Stimulated activated CD8-positive, alpha-beta memory T cell treated with anti-CD3 and anti-CD28 coated beads, Interleukin-7, amount 100 ng/mL, for 1 hour (primary cell): ENCODE measurements at places on chromosomes 2 and 18.

GRCh38 chr2:117360586-117360985, 453.9 kb upstream of the DDX18 start:
- no peak for DNase-seq

- no peak for DNase-seq
Measured at GRCh38 chr2:127090281-127091120, 16.5 kb downstream of the BIN1 start.

GRCh38 chr2:11495844-11496681, 30.1 kb upstream of the E2F6 start:
- no peak for DNase-seq

GRCh38 chr2:33444967-33445366, 31.5 kb upstream of the RASGRP3 start:
- DNase-seq: no peak

- DNase-seq: no peak
Measured at GRCh38 chr2:220478305-220479058, 851.1 kb downstream of the SLC4A3 start.

DNA sequence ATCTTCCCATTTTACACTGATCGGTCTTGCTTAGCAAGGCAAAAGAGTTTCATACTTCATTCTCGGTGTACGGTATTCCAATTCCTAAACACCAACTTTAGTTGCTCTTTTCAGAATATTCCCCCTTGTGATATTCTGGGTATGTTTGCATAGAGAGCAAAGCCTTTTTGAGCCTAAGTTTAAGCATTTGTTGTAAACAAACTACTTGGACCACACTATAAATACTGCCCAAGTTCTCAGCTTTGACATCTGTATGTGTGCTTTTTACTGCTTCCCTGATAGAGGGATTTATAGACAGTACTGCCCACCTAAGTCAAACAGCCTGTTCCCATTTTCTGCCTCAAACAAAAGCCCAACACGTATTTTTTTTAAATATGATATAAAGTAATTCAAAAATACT, 36.9 kb downstream of the CCBE1 start:
- DNase-seq: no peak

- DNase-seq: no peak
Measured at GRCh38 chr2:8249141-8249540, 432.7 kb upstream of the ID2 start.

DNA sequence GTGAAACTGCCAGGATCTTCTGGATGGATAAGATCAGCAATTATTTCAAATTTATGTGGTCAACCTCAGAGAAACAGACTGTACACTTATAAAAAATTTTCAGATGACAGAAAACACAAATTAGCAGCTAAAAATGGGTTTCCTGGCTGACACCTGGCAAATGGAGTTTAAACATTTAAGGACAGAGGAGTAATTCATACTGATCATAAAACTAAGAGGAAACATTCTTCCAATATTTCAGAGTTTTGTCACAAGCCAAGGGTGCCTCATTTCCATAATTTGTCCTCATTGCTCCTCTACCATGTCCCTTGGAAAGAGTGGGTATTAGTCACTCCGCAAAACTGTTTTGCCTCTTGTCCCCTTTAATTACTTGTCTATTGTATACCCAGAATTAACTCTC, 70.2 kb downstream of the TMEFF2 start:
- no peak for DNase-seq

GRCh38 chr2:195579776-195580555, 77.1 kb upstream of the SLC39A10 start:
- no peak for DNase-seq

GRCh38 chr18:11932393-11932792, 24.3 kb upstream of the MPPE1 start:
- no peak for DNase-seq

DNA sequence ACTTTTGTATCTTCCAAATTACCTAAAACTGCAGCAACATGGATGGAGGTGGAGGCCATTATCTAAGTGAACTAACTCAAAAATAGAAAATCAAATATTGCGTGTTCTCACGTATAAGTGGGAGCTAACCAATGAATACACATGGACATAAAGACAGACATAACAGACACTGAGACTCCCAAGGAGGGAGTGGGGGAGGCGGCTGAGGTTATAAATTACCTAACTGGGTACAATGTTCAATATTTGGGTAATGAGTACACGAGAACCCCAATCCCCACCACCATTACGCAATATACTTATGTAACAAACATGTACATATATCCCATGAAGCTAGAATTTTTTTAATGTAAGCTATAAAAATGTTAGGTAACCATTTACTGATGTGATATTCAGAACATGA, 119.8 kb downstream of the RTTN start:
- no peak for DNase-seq

DNA sequence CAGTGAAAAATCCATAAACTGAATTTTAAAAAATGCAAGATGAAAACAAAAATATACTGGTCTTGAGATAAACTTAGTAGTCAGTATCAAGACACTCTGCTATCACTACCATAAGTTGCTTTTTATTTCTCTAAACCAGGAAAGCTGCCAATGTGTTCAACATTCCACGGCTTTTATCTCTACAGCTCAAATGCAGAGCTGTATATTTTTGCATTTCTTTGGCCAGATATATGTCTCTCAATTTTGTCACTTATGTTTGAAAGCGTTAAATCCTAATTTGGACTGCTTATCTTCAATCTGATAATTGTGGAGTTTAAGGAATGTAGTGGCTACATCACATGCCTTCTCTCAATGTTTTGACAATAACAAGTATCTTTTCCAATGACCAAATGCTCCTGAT, 609.5 kb downstream of the EPHA4 start:
- DNase-seq: no peak

DNA sequence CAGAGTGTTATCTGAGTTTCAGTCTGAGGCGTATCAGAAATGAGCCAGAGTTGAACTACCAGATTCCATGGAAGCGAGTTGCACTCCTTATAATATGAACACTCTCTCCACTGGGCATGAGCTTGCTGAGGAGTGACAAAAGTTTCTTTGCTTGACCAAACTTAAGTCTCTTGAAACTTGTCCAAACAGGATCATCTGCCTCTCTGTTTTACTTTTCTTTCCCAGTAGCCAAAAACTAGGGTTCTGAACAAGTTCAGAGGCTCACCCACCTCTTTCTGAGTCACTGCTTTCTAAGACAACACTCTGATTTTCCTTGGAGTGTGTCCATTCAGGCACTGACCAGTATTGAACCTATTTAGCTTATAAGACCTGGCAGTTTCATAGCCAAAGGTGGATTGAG, 233.2 kb upstream of the TCF4 start:
- DNase-seq: no peak

DNA sequence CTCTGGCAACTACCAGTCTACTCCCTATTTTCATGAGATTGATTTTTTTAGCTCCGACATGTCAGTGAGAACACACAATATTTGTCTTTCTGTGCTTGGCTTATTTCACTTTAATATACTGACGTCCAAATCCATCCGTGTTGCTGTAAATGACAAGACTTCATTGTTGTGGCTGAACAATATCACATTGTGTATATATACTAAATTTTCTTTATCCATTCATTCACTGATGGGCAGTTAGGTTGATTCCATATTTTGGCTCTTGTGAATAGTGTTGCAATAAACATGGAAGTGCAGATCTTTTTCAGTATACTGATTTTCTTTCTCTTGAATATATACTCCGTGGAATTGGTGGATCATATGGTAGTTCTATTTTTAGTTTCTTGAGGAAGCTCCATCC, 5.8 kb upstream of the TTC21B start:
- DNase-seq: no peak

DNA sequence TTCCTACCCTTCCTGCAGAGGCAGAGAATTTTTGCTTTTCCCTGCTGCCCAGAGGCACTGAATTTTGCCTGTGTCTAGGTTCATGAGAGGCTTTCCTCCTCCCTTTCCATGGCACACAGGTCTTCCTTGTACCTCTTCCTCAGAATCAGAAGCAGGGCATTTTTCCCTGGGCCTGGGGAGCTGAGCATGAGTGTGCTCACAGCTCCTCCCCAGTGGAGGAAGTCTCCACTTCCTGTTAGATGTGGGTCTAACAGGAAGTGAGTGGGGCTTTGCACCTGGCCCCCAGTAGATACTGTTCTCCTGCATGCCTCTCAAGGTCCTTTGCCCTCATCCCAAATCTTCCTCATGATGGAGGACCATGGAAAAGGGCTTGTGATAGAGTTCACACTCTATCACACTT, 297.2 kb upstream of the FIGN start:
- DNase-seq: no peak

DNA sequence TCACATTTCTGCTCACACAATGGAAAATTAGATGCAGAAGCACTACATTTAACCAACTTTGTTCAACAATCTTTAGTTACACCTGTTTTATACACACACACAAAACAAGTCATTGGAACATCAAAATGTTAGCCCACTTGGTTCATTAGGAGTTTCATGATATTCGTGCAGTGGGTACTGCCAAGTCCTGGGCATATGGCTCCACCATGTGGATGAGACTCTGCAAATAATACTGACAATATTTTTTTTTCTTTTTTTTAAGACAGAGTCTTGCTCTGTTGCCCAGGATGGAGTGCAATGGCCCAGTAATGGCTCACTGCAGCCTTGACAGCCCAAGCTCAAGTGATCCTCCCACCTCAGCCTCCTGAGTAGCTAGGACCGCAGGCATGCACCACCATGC, 34.5 kb upstream of the GRB14 start:
- DNase-seq: no peak

GRCh38 chr2:102256276-102256675, 55.1 kb upstream of the IL1RL1 start:
- no peak for DNase-seq

DNA sequence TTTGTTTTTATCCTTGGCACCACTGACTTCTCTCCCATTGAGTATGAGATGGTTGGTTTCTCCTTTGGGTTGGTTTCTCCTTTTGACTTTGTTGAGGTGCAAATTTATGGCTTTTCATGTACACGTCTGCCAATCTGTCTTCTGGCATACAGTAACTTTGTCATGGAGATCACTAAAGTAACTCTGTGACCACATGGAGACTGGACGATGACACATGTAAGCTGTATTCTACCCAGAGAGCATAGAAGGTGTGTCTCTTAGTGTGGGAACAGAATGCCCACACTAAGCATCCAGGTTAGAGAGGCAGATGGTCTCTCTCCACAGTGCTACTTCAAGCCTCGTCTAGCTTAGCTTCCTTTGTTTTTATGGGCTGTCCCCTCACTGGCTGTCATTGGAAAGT, 897.5 kb downstream of the SUCLG1 start:
- DNase-seq: no peak

- DNase-seq: no peak
Measured at GRCh38 chr2:105373895-105374401, 24.9 kb downstream of the FHL2 start.

GRCh38 chr18:63961435-63961980, 8.4 kb upstream of the SERPINB8 start:
- no peak for DNase-seq

DNA sequence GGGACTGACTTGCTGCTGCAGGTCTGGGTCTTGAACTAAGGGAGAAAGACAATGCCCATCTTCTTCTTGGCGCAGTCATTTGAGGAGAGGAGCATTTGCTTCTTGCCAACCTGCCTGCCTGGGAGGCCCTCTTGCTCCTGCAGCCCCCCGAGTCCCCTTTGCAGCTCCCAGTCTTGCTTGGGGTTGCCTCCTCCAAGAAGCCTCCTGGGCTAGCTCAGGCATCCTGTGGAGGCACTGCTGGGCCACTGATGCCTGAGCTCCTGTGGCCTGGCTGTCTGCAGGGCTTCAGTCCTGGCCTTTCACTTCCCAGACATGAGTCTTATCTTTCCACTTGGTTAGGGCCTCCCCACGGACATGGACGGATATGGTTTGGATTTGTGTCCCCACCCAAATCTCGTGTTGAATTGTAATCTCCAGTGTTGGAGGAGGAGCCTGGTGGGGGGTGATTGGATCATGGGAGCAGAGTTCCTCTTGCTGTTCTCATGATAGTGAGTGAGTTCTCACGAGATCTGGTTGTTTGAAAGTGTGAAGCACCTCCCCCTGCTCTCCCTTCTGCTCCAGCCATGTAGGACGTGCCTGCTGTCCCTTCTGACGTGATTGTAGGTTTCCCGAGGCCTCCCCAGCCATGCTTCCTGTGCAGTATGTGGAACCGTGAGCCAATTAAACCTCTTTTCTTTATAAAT, 17.3 kb downstream of the HPCAL1 start:
- no peak for DNase-seq

GRCh38 chr2:133568172-133568571, at the start of gene NCKAP5:
TSS of gene NCKAP5 (minus strand) at chr2:133568463. CDS start at chr2:133517526, 50,937 bp downstream.
- no peak for DNase-seq

- DNase-seq: no peak
Measured at GRCh38 chr2:166351319-166351718, 24.4 kb downstream of the SCN9A start.

DNA sequence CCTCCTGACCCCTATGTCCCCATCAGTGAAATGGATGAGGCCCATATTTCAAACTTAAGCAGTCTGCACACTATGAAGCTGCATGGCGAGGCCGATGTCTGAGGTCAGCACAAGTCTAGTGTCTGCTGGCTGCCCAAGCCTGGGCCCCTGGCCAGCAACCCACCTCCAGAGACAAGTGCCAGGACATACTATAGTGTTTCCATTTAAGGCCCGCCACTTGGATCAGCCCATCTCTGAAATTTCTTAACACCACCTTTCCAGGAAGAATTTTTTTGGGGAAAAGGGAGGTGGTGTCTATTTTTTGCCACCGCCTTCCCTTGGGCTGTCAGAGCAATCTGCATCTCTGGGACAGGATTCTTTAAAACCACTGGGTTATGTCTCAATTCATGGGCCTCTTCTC, 1.8 kb downstream of the ACVR1 start:
- DNase-seq: no peak

GRCh38 chr2:65608466-65608865, 176.1 kb upstream of the SPRED2 start:
- DNase-seq: no peak

GRCh38 chr18:5503740-5504139, 40.1 kb downstream of the EPB41L3 start:
- DNase-seq: no peak

- no peak for DNase-seq
Measured at GRCh38 chr2:45901468-45902032, 250.1 kb downstream of the PRKCE start.

GRCh38 chr2:223860809-223861738, 23.7 kb upstream of the AP1S3 start:
- DNase-seq: no peak

DNA sequence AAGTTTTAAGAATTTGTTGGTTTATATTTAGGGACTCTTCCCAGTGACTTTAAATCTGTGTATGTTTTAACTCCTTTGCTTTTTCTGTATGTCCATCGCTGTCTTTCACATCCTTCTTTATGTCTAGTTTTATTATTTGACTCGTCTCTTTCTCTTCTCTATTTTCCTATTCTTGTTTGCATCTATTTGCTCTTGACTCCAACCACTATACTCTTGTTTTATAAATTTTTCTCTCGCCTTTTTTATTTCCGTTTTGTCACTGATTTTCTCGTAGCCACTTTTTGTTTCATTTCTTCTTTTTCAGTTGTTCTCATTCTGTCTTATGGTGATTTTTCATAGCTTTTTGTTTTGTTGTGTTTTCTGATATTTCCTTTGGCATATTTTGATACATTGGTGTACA, 170.5 kb upstream of the NETO1 start:
- no peak for DNase-seq

- no peak for DNase-seq
Measured at GRCh38 chr2:188293601-188294351, 2.1 kb downstream of the GULP1 start.

GRCh38 chr18:11322716-11323115, 173.3 kb upstream of the PIEZO2 start:
- no peak for DNase-seq
